ENCODE measurements at places on chromosomes 6 and 20.

GRCh38 chr20:48457193-48458002 lies 370.4 kb downstream of the PREX1 start:
- no peak for DNase-seq

GRCh38 chr6:83597051-83597450 lies 84.7 kb downstream of the PRSS35 start:
- no peak for DNase-seq

- no peak for DNase-seq
Measured at GRCh38 chr6:12113190-12113577, 101.1 kb downstream of the HIVEP1 start.

DNA sequence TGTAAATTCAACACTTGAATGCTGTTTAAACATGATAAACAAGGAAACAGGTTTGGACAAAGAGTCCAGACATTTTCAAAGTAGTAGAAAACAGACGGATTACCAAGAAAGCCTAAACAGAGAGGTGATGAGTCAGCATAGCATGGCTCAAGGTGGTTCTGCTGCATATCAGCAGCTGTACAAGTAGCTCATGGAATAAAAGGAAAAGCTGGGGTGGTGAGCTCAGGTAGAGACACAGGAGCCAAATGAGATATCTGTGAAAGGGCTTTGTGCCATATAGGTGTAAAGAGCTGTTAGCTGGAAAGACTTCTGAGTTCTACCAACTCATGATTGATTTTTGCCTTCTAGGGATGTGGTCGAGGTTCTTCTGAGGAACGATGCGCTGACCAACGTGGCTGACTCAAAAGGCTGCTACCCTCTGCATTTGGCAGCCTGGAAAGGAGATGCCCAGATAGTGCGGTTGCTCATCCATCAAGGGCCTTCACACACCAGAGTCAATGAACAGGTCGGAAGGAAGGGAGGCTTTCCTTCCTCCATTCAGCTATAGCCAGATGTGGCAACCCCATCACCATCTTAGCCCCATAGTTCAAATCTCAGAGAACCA lies 80.7 kb downstream of the ANKS1A start:
- no peak for DNase-seq

- DNase-seq = no peak
Measured at GRCh38 chr6:142841915-142842314, 103.1 kb downstream of the HIVEP2 start.

DNA sequence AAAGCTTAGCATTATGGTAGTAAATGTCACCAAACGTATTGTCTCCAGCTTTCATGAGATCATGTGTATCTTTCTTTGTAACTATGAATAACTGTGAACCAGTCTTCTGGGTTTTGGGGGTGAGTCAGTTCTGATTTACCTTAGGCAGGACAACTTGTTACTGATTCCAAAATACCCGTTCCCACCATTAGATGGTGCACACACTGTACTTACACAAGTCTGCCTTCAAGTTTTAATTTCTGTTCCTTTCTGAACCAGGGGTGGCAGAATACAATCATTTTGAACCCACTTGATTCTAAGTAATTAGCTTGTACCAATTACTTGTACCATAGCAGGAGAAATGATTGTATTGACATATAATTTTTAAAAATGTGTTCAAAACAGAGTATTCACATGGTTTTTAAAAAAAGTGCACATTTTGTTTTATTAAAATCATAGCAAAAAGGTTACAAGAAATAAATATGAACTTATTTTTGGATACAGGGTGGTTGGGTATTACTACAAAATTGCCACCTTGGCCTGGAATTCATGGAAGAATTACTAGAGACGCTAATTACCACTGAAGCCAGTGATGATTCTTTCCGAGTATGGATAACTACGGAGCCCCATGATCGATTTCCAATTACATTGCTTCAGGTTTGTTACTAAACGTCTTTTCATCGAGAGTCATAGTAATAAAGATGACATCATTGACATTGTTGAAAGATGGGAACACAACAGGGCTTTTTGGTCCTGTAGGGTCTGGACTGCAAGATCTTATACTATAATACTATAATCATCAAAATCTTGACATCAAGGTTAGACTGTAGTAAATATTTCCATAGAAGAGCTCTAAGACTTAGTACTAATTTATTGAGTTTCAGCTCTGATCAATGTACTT lies 75.2 kb upstream of the GLP1R start:
- DNase-seq = peak; percentile 18

- no peak for DNase-seq
Measured at GRCh38 chr20:21357844-21358243, 39.5 kb downstream of the NKX2-4 start.

DNA sequence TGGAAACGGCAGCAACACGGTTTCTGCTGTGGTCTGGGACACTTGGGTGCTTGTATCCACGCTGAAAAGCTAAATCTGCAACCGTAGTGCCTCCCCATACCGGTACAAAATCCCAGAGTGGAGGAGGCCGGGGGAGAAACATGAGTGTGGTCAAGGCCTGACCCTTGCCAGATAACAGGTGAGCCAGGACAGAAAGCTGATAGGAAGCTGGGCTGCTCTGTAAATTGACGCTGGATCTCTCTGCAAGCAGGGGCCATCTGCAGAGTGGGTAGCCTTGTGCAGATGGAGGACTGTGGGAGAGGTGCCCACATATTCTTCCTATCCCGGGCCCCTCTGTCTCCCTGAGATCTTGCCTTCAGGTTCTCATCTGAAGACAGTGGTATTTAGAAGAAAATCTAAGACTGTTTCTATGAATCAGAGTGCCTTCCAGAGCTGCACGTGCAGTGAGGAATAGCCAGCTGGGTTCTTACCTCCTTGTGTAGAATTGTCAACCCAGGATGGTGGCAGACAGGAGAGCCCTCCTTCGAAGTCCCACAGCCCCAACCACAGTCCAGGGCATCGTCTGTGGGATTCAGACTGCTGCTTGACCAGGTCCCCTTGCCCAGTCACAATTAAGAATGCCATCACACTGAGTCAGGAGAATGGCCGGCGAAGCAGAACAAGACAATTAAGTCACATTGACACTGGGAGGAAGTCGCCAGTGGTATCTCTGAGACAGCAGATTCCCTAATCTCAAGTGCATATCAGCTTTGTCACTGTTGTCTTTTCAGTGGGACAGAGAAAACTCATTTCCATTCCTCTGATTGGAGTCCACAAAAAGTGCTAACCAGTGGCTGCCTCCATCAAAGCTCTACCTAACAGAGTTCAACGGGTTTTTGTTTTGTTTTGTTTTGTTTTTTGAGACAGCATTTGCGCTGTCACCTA lies 100.0 kb upstream of the RIPOR2 start:
- DNase-seq = no peak

GRCh38 chr6:21970569-21971300 lies 326.1 kb downstream of the PRL start:
- DNase-seq = no peak

DNA sequence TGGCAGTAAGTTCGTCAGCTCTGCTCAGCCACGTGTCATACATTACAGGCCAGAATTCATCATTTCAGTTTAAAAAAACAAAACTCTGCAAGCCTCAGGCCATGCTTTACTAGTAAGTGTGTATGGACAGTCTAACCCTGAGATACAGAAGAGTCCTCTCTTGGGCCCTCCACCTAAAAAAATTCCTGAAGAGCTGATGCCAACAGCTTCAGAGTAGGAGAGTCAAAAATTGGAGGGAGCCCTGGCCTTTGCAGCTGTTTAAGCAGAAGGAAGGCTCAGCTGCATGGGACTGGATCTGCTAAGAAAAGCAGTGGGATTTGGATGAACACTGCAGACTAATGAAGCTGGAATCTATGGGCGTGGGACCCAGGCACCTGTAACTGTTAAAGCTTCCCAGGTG lies 47.2 kb upstream of the FAM8A1 start:
- DNase-seq = no peak

DNA sequence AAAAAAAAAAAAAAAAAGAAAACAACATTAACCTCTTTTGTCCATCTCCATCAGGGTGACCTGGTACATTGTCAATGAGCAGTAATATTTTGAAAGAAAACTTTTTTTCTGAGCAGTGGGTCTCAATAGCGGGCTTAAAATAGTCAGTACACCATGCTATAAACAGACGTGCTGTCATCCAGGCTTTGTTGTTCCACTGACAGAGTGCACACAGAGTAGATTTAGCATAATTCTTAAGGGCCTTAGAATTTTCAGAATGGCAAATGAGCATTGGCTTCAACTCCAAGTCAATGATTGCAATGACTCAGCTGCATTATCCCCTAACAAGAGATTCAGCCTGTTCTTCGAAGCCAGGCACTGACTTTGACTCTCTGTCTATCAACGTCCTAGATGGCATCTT lies 35.6 kb downstream of the MAP7 start:
- DNase-seq = no peak

DNA sequence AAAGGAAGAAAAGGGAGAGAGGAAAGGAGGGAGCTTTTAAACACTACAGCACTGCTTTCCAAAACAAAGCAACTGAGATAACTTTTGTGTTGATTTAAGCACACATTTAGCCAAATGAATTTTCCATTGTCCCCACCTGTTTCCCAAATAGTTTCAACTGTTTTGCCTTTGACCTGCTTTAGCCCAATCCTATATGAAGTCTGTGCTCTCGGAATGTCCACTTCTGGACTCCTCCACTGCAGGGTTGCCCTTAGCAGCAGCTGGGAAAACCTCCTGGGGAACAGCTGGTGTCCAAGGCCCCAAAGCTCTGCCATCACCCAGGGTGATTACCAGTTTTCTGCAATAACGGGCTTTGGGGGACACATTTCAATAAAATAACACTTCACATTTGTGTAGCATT lies 44.9 kb upstream of the PKHD1 start:
- no peak for DNase-seq

GRCh38 chr6:47321577-47321976 lies 11.9 kb upstream of the TNFRSF21 start:
- no peak for DNase-seq

GRCh38 chr6:23587582-23587981 lies 538.4 kb upstream of the NRSN1 start:
- no peak for DNase-seq

DNA sequence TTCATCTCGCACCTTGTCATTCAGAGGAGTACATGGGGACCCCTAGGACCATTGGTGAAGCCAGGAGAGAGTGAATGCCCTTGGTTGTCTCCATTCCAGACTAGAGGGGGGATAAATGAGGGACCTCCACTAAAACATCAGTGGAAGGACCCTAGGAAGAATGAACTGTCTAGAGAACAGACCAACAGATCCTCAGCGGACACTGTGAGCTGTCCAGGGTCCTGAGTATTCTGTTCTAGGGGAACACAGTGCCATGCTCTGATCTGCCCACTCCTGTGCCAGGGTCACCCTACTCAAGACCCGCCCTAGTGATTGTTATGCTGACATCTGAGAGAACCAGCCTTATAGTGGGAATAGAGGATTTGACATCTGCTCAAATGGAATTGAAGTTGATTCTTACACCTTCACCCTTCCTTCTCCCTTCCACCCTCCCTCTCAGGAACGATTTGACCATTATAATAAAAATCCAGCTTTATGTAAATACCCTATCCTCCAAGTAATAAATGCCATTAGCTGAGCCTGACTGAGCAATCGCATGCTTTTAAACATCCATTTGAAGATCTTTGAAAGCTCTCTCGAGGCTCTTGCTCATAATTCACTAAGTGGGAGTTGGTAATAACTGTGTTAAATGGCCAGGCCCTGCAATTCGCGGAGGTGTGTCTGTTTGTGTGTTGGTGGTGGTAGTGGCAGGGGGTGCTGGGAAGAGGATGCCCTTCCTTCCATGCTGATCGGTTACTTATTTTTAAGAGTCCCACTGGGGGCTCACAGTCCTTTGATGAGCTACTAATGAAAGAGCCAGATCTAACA lies 43.6 kb upstream of the SLC32A1 start:
- no peak for DNase-seq

DNA sequence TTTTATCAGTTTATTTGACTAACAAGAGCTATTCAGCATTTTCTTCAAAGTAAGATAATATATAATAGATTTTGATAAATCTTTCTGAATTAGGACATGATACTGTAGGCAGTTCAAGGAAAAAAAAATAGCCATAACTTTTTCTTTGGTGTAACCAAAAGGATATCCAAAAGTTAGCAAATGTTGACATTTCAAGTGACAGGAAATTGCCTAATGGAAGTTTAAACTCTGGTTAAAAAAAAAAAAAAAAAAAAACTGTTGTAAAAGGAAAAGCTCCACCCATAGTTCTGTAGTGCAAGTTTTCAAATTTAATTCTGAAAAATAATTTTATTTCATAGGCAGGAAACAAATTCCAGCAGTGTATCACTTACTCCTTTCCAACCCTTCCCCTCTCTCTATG lies 18.8 kb downstream of the HEBP2 start:
- no peak for DNase-seq

GRCh38 chr6:47135772-47136171 lies 93.6 kb upstream of the ADGRF1 start:
- no peak for DNase-seq

- no peak for DNase-seq
Measured at GRCh38 chr6:87756858-87757257, 54.8 kb upstream of the AKIRIN2 start.

DNA sequence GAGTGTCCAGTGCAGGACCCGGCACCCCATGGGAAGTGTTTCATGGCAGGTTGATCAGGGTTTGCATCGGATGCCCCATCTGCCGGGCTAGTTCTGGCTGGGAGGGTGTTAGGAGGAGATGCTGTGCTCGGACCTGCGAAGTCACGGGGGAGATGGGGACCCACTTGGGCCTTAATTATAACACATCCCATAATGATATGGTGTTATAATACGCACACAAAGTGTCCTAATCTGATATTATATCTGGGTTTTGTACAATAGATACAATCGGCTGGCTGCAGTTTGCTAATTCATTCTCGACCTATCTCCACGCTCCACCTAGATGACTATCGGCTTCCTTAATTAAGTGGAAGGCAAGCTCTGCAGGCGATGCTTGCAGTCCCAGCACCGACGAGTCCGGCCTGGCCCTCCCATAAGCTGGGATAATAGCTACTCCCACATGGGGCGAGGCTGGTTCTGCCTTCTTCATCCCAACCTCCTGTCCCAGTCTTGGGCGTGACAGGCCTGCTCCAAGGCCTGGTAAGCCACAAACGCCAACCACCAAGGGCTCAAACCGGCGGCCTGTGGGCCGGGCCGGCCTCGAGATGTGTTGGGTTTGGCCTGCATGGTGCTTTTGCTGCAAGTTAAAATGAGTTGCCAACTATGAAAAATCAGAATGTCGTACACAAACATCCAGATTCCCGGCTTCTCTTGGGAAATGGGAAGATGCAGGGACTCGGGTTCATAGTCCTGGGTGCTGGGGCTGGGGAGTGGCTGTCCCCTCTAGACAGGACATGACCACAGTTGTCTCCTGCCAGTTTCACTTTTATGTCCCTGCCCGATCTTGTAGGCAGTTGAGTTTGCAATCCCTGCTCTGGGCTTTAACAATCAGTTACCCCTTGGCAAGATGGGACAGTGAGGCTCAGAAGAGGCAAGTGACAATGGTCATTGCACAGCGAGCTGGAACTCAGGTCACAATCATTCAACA lies 32.7 kb downstream of the CEBPB start:
- DNase-seq = no peak

DNA sequence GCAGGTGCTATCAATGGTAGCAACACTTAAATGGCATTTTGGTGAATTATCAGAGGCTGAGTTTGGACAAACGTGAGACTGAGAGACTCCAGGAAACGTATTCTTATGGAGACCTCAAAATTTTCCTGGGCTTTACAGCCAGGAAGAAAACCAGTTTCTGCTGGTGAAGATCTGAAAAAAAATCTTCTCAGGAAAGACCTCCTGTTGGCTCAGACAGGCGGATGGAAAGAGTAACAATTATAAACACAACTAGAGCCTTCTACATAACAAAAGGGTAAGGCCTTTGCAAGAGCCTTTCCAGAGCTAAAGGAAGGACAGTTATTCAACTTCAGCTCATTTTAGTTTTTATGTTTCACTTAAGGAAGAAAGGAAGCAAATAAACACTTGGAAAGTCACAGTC lies 274.4 kb downstream of the THBS2 start:
- DNase-seq = no peak

- no peak for DNase-seq
Measured at GRCh38 chr6:109238396-109238795, 143.1 kb downstream of the CEP57L1 start.
